C1 segment of cervical spinal cord (tissue), 14 donors: ENCODE measurements at places on chromosomes 2 and 18.
A peak's percentile ranks its signal among the peaks of the same experiment; 100 is the strongest.

- no peak for DNase-seq
These were observed 5.7 kb downstream of the SLC40A1 start for GRCh38 chr2:189574793-189575475.

DNA sequence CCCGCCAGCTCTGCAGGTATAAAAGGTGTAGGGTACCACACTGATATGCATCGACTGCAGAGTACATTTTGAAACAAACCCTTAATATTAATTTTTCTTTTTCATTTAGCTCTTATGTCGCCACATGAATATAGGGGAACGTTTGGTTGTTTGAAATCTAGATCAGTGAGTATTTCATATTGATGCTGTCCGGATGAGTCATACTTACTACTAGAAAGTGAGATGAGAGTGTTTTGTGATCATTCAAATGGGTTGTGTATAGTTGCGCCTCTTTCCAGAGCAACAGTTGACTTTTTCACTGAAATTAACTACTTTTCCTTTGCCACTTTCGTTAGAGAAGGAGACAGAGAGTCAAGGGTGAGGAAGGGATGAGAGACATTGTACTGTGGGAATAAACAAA lies 24.6 kb downstream of the NPAS2 start:
- no peak for DNase-seq

GRCh38 chr2:240353086-240353798 lies 82.2 kb upstream of the GPC1 start:
- no peak for DNase-seq

- DNase-seq: peak; percentile 54
These were observed 17.9 kb downstream of the CAPN10 start for GRCh38 chr2:240604291-240604938.

DNA sequence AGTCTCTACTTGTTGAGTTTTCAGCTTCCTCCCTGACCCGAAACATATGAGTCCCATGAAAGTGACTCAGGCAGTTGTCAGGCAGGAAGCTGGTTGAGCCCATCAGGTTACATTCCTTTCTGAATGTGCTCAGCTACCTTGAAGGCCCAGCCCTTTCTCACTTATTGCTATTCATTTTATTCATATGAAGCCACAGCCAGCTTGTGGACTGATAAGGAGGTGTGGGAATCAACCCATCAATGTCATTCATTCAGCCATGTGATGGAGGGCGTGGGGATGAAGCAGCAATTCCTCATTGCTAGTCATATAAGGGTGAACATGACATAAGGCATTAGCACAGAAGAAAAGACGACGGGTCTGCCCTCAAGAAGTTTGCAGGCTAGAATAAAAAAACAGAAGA lies 5.3 kb upstream of the VPS4B start:
- no peak for DNase-seq

DNA sequence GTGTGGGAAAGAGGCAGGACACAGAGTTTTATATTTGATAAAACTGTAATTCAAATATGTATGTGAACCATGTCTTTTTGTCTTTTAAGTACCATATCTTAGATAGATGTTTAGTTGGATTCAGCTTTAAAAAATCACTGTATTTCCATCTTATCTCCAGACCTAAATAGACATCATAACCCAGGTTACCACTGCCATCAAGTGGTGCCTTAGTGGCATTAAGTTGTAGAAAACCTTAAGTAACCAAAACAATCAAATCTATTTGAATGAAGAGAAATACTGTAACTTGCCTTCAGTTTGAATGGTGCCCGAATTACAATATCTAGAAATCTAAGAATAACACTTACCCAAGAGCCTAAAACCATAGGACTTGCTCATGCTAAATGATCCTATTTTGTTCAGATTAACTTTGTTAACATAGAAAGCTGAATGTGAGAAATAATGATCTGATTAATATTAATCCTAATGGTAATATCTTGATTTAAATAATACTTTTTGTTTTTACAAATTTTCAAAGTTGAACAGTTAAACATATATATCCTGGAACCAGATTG lies 92.5 kb upstream of the MAP2 start:
- no peak for DNase-seq

GRCh38 chr2:202671317-202672035 lies 36.7 kb downstream of the FAM117B start:
- DNase-seq: no peak

DNA sequence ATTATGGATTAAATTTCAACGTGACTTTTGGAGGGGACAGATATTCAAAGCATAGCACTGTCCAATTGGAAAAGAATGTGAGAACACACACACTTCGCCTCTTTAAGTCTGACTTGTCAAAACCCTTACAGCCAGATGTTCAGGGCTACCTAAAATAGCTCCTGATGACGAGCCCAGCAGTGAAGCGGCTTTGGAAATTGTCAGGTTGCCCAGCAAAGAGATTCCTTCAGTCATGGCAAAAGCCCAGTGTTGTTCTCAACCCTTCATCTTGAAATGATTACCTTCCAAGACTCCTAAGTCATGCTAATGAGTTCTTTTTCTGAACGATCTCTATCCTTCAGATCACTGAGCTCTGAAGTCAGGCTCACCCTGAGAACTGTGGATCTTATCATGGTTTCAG lies 436.6 kb downstream of the LRATD1 start:
- no peak for DNase-seq

DNA sequence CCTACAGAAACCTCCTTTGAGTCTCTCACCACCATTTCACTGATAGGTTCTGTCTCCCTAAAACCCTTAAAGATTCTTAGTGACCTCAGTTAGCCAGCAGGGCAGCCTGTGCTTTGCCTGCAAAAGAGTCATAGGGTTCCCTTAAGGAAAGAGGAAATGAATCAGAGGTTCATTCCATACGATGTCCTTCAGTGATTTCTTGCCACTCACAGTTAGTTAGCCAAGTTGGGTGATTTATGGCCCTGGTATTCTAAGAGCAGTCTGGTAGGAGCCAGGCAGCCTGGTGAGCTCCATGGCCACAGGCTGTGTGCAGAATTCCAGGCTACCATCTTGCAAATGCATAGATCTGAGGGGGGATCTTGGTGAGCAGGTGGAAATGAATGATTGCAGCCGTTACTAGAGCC lies 18.7 kb upstream of the CCBE1 start:
- DNase-seq: no peak

DNA sequence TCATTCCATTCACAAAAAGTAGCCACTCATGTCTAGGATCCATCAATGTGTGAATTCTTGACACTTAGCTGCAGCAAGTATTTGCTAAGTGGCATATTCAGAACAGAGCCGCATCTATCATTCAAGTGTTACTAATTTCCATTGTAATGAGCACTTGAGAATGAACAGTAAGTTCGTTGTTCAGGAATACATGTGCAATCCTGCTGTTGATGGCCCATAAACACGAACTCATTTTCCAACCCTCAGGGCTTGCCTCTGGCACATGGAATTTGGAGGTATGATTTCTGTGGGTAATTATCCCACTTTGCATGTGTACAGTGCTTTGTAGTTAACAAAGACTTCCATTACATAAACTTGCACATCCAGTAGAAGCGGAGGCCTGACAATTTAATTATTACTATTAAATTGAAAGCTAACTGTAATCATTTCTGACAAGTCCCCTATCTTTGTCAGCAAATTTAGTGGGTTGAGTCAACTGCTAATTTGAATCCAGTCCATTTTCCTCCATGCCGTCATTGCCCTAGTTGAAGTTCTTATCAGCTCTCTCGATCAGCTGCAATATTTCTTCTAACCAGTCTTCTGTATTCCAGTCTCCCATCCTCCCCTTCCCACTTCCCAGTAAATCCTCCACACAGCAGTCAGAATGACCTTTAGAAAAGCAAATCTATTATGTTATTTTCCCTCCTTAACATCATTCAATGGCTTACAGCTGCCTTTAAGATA lies 116.0 kb upstream of the AQP4 start:
- no peak for DNase-seq

DNA sequence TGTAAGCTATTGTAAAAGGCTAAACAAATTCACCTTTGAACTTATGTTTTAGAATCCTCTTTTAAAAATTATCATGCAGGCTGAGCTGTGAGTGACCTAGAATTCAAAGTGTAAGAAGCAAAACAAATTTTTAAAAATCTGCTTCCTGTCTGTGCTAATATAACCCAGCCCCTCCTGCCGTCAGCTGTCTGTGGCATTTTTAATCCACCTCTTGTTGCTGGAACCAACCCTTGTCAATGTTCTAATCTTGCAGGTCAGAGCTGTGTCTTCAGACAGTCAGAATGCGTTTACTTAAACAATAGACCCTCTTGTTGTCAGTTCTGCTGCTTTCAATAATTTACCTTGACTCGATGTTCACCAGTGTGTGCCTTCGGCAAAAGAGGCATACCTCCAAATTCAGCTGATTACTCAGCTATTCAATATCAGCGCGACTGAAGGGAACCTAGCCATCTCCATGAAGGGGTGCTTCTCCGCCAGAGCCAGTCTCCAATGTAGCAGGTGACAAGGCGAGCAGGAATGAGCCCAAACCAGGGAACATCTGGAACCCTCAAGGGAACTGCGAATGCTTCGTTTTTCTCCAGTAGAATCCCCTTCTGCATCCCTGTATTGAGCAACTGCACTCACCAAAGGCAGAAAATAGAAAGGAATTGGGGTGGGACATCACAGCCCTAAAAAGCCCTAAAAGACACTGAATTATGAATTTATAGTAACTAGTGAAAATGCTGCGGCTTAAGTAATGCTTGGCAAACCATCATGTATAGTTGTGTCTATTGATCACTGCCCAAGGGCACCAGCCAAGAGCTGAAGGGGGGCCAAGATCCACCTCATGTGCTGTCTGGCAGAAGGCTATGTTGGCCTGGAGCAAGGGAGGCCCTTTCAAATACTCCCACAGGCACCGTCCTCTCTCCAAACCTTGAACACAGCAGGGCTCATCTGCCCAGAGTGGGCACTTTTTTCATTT lies 62.5 kb downstream of the LYPD6B start:
- DNase-seq: no peak

DNA sequence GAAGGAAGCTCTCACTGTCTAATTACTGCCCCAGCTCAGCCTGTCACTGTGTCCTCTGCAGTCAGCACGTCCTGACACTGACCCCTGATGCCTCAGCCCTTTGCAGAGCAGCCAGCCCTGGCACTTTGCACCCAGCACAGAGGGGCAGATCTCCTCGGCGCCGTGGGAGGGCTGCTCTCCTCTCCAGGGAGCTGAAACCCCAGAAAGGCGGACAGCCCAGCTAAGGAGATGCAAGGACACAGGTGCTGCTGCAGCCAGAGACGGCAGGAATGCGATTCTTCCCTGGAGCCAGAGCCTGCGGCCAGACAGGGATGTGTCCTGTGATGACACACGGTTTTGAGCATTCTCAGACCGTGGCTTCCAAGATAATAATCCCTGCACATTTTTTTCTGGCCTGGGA lies 34.5 kb upstream of the SIX3 start:
- no peak for DNase-seq

DNA sequence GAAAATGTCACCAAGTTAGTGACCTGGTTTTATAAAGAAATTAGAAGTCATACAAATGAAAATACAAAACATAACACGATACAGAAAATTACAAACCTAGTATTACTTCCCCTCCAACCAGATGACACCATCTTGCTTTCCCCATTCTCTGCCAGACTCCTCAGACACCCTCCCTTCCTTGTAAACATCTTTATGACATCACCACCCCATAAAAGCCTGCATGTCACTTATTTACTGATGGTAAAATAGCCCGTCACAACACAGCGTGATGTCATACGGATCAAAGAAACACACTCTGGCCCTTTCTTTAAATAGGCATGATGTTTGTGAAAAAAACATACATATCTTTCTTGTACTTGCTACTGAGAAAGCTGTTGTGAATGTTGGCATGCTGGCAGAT lies 254.8 kb upstream of the SOX11 start:
- no peak for DNase-seq

- DNase-seq: no peak
These were observed 19.9 kb upstream of the SCYGR1 start for GRCh38 chr2:227407591-227408151.
